Stimulated activated CD8-positive, alpha-beta memory T cell treated with anti-CD3 and anti-CD28 coated beads, Interleukin-2, amount 100 ng/mL, for 1 hour (primary cell): ENCODE measurements at places on chromosomes 3 and 15.

DNA sequence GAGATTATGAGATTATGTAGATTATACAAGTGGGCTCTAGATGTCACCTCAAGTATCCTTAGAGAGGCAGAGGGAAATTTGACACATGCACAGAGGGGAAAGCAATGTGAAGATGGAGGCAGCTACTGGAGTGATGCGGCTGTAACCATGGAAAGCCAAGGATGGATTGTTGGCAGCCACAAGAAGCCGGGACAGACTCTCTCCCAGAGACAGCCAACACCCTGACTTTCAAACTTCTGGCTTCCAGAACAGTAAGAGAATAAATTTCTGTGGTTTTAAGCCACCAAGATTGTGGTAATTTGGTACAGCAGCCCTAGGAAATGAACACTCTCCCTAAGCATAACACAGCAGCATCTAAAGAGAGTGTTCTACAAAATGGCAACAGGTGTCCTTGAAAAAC is 34.4 kb upstream of the PRICKLE2 start:
- DNase-seq = no peak

DNA sequence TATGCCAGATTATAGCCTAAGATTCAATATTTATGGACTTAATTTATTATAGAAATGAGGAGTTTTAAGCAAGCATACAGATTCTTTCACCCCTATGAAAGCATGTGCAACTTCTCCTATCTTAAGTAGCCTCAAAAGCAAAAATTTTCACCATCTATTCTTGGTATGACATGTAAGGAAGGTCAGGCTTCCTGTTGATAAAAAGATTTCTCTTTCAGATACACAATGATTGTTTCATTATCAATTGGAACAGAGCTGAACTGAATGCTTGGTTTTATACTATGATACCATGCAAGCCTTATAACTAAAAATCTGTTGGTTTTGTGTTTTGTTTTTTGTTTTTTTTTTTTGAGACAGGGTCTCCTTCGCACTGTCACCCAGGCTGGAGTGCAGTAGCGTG is 3.9 kb downstream of the GRK7 start:
- no peak for DNase-seq

DNA sequence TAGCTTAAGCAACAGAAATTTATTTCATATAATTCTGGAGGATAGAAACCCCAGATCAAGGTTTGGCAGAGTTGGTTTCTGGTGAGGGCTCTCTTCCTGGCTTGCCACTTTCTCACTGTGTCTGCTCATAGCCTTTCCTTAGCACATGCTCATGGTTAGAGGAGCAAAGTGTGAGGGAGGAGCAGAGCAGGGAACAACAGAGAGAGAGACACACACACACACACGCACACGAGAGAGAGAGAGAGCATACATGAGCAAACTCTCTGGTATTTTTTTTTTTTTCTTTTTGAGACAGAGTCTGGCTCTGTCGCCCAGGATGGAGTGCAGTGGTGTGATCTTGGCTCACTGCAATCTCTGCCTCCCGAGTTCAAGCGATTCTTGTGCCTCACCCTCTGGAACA is 36.8 kb upstream of the ZDHHC23 start:
- no peak for DNase-seq

- DNase-seq = no peak
Measured at GRCh38 chr3:4083225-4084015, 219.7 kb upstream of the SETMAR start.

DNA sequence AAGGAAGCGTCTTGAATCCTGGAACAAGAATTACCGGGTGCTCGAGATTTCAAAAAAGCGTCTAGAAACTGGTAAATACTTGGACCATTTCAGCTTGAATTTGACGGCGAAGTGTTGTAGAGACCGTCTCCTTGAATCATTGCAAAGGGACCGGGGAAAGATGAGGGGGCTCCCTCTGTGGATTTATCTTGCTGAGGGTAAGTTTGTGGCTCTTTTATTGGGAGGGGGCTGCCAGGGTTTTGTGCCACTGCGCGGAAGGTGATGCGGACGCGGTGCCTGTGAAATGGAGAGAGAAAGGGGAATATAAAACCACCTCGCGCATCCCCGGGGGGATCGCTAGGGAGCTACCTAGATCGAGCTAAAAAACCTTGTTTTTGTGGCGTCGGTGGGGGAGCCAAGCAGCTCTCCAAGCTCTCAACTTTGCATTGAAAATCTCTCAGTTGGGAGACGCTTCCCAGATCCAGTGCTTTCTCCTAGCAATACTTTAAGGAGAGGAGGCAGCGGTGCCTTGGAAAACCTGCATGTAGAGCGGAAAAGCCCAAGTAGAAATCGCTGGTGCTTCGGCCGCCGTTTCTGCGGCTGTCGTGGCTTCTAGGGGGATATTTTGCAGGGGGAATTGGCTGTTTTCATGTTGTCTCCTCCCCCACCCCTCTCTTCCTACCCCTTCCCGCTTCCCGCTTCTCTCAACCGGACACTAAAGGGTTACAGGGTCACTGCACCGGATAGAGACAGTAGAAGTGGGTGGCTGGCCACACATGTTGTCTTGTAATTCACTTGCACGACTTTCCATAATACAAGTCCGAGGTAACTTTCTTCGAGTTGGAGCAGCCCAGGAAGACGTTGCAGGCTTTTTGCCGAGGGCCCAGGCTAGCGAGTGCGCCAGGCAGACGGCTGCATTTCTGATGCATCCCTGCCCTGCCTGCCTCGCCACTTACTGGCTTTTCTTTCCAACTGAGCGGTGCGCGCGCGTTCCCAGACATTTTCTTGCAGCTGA is 187.6 kb downstream of the NLGN1 start:
- no peak for DNase-seq

GRCh38 chr3:152902141-152902669 is 67.3 kb downstream of the P2RY1 start:
- DNase-seq = no peak

DNA sequence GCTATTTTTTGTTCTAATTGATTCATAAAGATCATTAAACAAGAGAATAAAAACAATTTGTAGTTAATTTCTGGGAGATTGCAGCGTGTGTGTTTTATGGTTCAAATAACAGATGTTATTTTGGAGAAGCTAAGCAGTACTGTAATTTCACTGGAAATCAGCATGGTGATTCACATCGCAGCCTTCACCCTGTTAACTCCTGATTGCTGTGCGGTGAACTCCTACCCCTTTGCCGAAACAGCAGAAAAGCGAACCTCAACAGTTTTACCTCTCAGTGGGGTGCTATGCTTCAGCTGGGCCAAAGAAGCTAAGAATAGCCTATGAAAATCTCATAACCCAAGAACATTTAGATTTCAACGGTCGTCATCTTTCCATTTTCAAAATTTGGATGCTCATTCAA is 441.5 kb upstream of the RARB start:
- no peak for DNase-seq

DNA sequence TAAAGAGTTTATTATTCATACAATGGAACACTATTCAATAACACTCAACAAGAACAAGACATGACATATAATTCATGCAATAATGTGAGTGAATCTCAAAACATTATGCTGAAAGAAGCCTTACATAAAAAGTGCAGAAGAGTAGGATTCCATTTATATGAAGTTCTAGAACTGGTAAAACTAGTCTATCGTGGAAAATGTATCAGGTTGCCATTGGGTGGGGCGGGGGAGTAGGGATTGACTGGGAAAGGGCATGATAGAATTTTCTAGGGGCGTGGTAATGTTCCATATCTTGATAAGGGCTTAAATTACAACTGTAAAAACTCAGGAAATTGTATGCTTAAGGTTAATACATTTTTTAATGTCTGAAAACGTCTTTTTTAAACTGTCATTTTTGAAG is 247.9 kb downstream of the SATB1 start:
- no peak for DNase-seq
